ENCODE measurements at places on chromosomes 12 and 14. TPM values are rescaled to one million over a fixed set of nuclear protein-coding genes. Genes with fewer than 3 reads are reported as not detected.

DNA sequence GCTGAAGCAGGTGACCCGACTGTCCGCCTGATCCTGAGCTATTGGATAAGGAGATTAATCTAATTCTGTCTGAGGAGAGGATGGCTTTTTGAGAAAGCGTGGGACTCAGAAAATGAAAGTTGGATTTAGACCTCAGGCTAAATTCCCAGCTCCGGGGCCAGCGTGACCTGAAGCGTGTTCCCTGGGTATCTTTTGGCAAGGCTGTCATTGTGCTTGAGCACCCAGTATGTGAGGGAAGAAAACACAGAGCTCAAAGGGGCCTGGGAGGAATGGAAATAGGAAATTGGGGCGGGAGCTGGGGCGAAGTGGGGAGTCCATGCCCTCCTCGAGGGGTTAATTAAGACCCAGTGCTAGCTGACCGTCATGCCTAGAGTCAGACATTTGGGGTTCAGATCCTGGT, 17.5 kb upstream of the CCDC63 start:
- no peak for DNase-seq

GRCh38 chr12:126819554-126819953, 1447.4 kb upstream of the TMEM132C start:
- no peak for DNase-seq

- DNase-seq = no peak
Observed at GRCh38 chr12:48105321-48105866, 485 bp downstream of the SENP1 start.

The ANO4 gene
- total RNA-seq = 1.0 TPM

The FAM186B gene
- not detected for total RNA-seq

- DNase-seq = no peak
Observed at GRCh38 chr12:121939186-121939585, 20.8 kb downstream of the CFAP251 start.

- no peak for DNase-seq
Observed at GRCh38 chr14:56900726-56901125, 90.4 kb upstream of the OTX2 start.

GRCh38 chr14:100673085-100673806, 53.4 kb upstream of the DLK1 start:
- no peak for DNase-seq

DNA sequence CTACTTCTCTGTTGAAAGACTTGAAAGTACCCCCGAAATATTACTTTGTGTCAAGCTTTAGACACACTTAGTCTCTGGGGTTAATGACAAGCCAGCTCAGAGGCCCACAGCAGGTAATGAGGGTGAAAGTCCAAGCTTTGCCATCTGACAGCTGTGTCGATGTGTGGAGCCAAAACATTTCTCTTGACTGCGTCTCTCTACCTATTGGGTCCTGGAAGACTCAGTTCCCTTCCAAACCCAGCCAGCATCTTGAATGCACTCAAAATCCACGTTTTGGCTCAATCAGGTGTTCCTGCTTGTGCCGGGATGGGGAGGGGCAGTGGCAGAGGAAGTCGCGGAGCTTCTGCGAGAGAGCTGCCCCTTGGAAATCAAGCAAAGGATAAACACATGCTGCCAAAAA, 3.2 kb downstream of the PLXNC1 start:
- DNase-seq = no peak

GRCh38 chr14:80364816-80365215, 153.5 kb upstream of the DIO2 start:
- DNase-seq = no peak

The PRKD1 gene
- total RNA-seq = 9.1 TPM

- DNase-seq = no peak
Observed at GRCh38 chr12:99997806-99998205, 13.1 kb upstream of the ANKS1B start.

Data from omental fat pad (tissue), 4 donors.